ENCODE measurements at places on chromosomes 4 and X. TPM values are rescaled to one million over a fixed set of nuclear protein-coding genes. Genes with fewer than 3 reads are reported as not detected.

IL3RA gene
- 14.8 TPM for polyA plus RNA-seq

MAGEA10 gene
- polyA plus RNA-seq = not detected

RHOXF2B gene
- polyA plus RNA-seq = not detected

BEND2 gene
- 0.06 TPM for polyA plus RNA-seq

EOLA2 gene
- polyA plus RNA-seq = 31.8 TPM

FAT1 gene
- polyA plus RNA-seq = 230 TPM

OPHN1 gene
- polyA plus RNA-seq = 12.5 TPM

PPARGC1A gene
- 26.7 TPM for polyA plus RNA-seq

KLF8 gene
- 5.7 TPM for polyA plus RNA-seq

P2RY4 gene
- polyA plus RNA-seq = 0.68 TPM

CD99 gene
- 209 TPM for polyA plus RNA-seq

THAP9 gene
- polyA plus RNA-seq = 10.8 TPM

NAT8L gene
- 7.9 TPM for polyA plus RNA-seq

MAGEB10 gene
- polyA plus RNA-seq = not detected

PASD1 gene
- not detected for polyA plus RNA-seq

PF4V1 gene
- 0.84 TPM for polyA plus RNA-seq

GC gene
- 0.15 TPM for polyA plus RNA-seq

RAPGEF2 gene
- 47.2 TPM for polyA plus RNA-seq

ZIC3 gene
- polyA plus RNA-seq = not detected

EVC2 gene
- 9.4 TPM for polyA plus RNA-seq

FGFR3 gene
- polyA plus RNA-seq = 144 TPM

ADGRG4 gene
- polyA plus RNA-seq = not detected

EFHC2 gene
- polyA plus RNA-seq = 7.1 TPM

BMX gene
- polyA plus RNA-seq = 0.80 TPM

BEX2 gene
- polyA plus RNA-seq = 86.6 TPM

ADGRL3 gene
- polyA plus RNA-seq = 26.3 TPM

GRIA3 gene
- 2.7 TPM for polyA plus RNA-seq

NCBP2L gene
- polyA plus RNA-seq = 0.04 TPM

C4orf50 gene
- not detected for polyA plus RNA-seq

ACSL4 gene
- polyA plus RNA-seq = 40.1 TPM

NPNT gene
- 181 TPM for polyA plus RNA-seq

LINC00632 gene
- 7.0 TPM for polyA plus RNA-seq

PABPC1L2A gene
- 0.08 TPM for polyA plus RNA-seq

CYSLTR1 gene
- 2.4 TPM for polyA plus RNA-seq

IL21 gene
- not detected for polyA plus RNA-seq

SORBS2 gene
- polyA plus RNA-seq = 64.0 TPM

Data from renal pelvis (tissue), 12 donors.